ENCODE measurements at places on chromosomes 6 and 20.

- no peak for DNase-seq
Measured at GRCh38 chr6:20402092-20402341, 338 bp downstream of the E2F3 start.

DNA sequence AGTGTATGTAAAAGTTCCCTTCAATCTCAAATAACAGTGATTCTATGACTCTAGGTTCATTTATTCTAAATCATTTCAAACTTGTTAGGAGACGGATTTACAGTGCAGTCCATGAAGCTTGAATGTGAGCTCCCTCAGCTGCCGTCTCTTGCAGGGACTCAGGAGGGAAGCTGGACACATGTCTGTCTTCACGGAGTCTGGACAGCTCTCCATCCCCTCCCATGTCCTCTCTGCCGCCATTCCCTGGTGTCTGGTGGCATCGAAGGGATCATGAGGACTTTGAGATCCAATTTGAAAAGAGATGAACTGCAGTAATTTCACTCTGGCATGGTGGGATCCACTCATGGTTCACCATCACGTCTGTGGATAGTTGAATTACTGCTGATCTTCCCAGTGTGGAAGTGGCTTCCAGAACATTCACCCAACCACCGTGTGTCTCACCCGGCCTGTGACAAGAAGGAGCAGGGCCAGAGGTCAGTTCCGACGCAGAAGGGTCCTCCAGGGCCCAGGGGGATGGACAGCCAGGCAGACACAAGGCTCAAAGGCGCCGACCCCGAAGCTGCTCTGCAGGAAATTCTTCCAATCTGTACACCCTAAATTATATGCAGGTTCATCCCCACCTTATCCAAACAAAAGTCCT is 370.1 kb downstream of the THBS2 start:
- DNase-seq: no peak

DNA sequence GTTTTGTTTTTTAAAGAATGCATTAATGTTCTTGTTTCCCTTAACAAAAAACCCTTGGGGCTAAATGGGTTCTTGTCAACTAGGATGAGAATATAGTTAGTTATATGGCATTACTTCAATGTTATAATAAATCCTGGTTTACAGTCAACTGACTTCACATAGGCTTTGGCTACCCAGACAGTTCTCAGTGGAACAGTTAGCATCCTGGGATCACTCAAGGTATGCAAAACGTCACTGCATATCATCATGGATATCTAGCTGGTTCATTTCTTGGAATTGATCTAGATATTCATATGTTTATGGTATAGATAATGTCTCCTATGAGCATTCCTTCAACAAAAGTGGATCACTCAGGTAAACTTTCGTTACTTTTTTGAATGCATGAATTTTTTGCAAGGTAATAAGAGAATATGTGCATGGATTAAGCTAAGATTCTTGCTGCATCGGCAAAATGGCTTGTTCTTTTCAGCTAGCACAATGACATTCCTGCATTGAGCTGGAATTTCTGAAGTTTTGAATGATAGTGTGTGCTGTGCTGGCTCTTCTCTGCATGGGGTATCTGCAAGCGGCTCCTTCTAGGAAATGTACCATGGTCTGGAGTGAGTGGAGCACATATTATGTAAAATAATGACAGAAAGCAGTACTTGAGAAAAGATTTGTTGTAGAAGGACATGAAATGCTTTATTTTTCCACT is 138.9 kb downstream of the ADGRG6 start:
- DNase-seq: no peak

DNA sequence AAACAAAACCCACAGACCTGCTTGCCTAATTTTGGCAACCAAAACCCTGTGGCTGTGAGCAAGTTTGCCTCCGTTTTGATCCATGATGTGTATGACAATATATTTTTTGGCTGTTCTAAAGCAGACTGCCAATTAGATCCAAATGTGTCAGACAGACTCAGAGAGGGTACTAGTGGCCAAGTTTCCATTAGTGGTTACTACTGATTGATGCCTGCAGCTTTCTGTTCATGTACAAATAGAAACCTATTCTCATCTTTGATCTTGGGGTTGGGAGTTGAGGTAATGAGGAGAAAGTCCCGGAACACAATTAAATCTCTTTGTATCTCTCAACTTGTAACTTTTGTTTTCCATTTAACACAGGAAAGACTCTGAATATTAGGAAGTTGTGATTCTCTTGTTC is 100.9 kb downstream of the RNF144B start:
- no peak for DNase-seq

DNA sequence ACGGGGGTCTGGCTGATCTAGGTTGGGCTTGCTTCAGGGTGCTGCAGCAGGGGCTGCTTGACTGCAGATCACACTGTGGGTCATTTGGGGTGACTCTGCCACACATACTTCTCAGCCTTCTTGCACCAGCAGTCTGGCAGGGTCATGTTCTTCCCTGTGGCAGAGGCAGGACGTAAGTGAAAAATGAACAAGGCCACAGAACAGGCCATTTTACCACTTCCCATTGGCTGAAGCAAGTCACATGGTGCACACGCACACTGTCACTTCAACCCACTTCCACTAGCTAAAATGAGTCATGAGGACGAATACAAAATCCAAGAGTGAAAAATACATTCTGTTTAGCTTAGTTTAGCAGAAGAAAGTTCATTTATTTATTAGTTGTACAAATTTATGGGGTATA is 168.6 kb upstream of the GGTLC1 start:
- DNase-seq: no peak

GRCh38 chr20:32792316-32792715 is 27.4 kb upstream of the MAPRE1 start:
- no peak for DNase-seq

GRCh38 chr20:17658648-17658993 is 23.4 kb downstream of the RRBP1 start:
- no peak for DNase-seq

DNA sequence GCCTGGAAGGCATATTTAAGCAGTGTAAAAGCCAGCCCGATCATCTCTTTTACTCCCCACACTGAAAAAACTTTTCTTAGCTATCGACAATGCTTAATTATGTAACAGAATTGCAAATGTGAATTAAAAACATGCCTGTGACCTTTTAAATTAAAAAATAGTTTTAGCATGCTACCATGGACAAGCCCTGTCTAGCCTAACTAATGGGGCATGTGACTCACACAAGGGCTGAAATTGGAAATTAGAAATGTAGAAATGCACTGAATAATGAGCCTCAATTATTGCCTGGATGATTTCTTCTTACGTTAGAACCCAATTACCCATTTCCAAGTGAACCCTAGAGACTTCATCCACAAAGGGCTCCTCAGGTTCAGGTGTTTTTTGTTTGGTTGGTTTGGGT is 82.7 kb downstream of the SIM1 start:
- no peak for DNase-seq

- no peak for DNase-seq
Measured at GRCh38 chr6:160073272-160073671, 48.3 kb upstream of the SLC22A1 start.

- no peak for DNase-seq
Measured at GRCh38 chr20:17618673-17619013, 48.8 kb downstream of the DSTN start.

DNA sequence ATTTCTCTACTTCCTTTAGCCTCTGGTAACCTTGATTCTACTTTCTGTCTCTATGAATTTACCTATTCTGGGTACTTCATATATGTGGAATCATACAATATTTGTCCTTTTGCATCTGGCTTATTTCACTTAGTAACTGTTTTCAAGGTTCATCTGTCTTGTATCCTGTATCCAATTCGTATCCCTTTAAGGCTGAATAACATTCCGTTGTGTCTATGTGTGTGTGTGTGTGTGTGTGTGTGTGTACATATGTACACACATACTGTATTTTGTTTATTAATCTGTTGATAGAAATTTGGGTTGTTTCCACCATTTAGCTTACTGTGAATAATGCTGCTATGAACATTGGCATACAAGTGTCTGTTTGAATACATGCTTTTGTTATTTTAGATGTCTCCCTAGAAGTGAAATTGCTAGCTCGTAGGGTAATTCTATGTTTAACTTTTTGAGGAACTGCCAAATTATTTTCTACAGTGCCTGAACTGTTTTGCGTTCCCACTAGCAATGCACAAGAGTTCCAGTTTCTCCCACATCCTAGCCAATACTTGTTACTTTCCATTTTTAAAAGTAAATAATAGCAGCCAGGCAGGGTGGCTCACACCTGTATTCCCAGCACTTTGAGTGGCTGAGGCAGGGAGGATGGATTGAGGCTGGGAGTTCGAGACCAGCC is 17.7 kb downstream of the SENP6 start:
- DNase-seq: no peak

DNA sequence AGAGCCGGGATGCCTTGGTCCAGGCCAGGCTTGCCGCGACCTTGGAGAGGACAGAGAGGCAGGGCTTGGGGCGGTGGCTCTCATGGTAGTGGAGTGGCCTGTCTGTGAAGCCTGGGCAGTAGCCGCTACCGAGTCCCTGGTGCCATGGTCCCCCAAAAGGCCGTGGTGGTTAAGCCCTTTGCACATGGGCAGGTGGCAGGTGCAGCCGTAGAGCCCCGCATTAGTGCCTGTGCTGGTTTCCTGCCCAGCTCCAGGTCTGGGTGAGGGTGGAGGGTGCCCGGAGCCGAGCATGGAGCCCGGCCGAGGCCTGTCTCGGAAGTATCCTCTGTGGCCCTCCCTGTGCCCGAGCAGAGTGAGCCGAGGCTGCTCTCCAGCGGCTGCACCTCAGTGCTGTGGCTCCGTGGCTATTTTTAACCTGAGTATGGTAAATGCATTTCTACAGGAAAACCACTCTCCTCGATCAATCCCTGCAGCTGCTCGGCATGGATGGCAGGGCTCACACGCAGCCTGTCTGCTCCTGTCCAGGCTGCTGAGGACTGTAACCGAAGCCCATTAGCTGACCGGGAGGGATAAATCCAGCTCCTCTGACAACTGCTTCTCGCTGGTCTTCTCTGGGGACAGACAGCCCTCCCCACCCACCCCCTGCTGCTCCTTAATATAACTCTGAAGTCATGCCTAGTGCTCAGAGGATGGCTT is 36.3 kb upstream of the GATA5 start:
- no peak for DNase-seq

DNA sequence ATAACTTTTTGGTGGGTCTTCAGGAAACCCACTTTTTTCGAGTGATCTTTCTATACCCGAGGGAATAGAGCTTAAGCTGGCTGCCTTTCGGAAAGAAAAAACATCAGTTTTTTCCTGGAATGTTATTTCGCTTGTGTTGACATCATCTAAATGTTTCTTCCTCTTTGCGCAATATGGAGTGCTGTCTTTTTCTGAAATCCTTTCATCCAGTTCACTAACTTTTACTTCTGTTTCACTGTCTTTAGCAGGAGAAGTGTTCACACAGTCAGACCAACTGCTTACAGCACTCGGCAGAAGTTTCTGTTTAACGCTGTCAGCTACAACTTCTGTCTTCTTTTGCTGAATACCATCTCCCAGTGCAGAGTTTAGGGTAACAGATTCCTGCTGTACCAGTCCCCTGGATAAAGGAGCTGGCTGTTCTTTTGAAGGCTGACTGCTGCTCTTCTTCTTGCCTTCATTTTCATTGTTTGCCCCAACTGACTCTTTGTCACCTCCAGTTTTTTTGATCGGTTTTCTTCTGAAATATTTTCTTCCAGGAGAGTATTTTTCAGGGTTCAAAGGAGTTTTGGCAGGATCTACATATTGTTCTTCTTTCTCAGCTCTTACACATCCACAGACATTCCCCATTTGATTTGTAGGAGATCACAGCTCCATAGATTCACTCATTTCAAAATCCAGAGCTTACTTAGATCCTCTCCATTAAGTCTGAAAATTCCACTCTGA is 50.0 kb upstream of the DST start:
- DNase-seq: no peak

- DNase-seq: no peak
Measured at GRCh38 chr6:113695516-113695915, 161.6 kb upstream of the MARCKS start.

GRCh38 chr6:3226481-3227362 is 731 bp downstream of the TUBB2B start:
- no peak for DNase-seq

GRCh38 chr6:50087231-50087954 is 37.7 kb upstream of the DEFB112 start:
- DNase-seq: no peak

- DNase-seq: no peak
Measured at GRCh38 chr20:16171180-16171579, 402.1 kb downstream of the KIF16B start.

DNA sequence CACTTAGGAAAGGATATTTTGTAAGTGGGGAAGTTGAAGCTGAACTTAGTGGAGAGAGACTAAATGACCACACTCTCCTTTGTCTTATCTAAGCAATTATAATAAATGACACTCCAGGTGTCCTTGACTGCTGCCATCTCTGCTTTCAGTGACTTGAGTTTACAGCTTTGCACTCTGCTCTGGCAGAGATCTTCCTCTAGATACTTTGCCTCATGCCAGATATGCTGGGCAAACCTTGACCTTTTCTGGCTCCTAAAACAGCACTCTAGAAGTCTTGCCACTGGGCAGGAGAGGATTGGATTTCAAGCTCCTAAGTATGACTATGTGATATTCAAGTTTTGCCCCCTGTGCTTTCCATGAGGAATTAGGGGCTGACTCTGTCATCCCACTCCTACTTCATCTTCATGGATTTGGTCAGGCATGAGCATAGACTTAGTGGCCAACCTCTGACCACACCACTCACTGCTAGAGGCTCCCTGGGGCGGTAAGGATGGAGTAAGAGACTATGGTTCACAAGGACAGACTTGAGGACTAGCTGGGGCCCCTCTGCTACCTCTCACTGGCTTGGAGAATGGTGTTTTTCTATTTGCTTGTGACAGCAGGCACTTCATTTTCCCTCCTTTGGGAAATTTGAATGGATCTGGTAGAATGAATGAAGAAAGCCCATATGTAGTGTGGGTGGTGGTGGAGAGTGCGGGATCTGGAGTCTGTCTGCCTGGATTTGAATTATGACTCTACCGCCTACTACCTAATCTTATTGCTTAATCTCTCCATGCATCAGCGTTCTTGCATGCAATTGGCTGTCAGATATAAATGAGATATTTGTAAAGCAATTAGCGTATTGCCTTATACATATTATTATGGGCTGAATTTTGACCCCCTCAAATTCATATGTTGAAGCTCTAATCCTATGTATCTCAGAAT is 191.4 kb downstream of the REV3L start:
- DNase-seq: no peak

DNA sequence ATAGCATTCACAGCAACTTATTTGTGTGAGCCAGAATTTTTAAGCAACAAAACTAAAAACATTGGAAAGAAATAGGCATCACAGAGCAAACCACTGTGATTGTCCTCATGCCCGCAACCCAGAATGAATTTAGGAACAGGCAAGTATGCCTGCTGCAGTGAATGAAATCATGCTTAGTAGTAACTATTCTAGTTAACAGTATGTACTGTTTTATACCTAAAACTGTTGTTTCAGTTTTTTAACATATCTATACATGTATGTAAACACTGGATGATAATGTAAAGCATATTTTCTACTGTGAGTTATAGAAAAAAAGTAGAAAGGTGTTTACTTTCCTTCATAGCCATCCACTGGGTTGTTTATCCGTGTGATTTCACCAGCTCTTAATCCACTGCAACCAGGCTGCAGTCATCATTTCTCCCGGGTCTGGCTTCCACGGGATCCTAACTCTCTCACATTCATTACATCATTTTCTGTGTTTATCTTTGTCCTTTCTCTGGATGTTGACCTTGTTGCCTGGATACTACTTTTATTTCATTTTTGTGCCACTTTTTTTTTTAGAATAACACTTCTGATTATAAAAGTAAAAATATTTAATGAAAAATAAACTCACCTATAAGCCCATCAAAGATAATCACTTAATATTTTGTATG is 3.6 kb upstream of the ARFGEF3 start:
- no peak for DNase-seq
